HS-5 (cell line): ENCODE measurements at places on chromosomes 5 and 9.
A peak's percentile ranks its signal among the peaks of the same experiment; 100 is the strongest.

- DNase-seq: no peak
Observed at GRCh38 chr5:73950441-73950873, 324.5 kb downstream of the ARHGEF28 start.

DNA sequence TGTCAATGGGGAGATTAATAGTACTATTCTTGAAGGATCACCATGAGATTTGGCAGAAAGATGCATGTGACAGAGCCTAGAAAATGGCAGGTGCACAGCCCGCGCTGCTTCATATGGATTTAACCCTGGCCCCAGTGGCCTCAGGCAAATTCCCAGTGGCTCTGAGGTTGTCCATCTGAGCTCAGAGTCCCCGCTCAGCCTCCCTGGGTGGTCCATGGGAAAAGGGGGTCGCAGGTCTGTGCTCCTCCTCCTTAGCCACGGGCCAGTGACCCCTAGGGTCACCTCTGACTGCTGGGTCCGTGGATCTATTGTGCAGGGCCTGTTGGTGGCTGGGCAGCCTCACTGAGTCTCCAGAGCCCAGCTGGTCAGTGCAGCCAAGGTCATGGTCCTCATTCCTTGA is 93.3 kb upstream of the BOD1 start:
- no peak for DNase-seq

- DNase-seq: no peak
Observed at GRCh38 chr5:39262981-39263380, 43.6 kb upstream of the FYB1 start.

GRCh38 chr5:124263680-124264491 is 482.6 kb downstream of the ZNF608 start:
- no peak for DNase-seq

- DNase-seq: peak; percentile 100
Observed at GRCh38 chr5:36657563-36657995, 51.2 kb downstream of the SLC1A3 start.

- DNase-seq: no peak
Observed at GRCh38 chr9:109518621-109519335, 20.7 kb upstream of the PTPN3 start.

DNA sequence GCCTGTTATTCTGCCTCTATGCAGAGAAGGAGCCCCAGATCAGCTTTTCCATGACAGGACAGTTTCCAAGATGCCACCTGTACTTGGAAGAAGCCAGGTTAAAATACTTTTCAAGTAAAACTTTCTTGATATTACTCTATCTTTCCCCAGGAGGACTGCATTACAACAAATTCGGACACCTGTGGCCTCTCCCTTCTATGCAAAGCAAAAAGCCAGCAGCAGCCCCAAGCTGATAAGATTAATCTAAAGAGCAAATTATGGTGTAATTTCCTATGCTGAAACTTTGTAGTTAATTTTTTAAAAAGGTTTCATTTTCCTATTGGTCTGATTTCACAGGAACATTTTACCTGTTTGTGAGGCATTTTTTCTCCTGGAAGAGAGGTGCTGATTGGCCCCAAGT is 301 bp upstream of the IL4 start:
- DNase-seq: no peak

DNA sequence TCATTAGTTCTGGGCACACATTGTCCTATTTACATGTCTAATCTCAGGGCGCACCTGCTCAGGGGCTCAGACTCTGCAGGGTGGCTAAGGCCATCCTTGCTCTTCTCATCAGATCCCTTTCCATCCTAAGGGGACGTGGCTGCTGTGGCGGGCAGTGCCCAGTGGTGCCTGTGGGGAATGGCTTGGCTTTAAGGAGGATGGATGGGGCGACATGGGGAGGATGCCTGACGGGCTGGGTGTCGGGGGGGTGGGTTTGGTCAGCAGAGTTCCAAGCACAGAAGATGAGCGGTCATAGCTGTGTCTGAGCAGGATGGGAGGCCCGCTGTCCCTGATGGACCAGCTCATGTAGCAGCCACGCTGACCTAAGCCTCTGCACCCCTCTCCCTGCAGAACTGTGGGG is 40.9 kb upstream of the SUSD3 start:
- DNase-seq: no peak

- DNase-seq: no peak
Observed at GRCh38 chr9:123345567-123345955, 10.4 kb upstream of the CRB2 start.

DNA sequence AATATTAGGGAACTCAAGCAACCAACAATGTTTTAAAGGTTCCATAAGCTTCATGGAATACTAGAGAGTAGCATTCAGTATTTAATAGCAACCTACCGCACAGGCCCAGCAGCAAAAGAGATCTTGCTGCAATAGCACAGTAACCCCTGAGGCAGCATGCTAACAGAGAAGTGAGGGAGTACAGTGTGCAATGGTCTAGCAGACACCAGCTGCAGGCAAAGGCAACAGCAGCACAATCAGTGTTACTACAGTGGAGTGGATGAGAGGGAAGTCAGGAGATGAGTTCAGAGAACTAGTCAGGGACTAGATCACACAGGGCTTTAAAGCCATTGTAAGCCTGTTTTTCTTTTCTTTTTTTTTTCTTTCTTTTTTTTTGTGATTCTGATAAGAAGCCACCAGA is 2.8 kb downstream of the TICAM2 start:
- no peak for DNase-seq

GRCh38 chr9:70367305-70367930 is 47.0 kb downstream of the KLF9 start:
- no peak for DNase-seq

GRCh38 chr9:99373912-99374311 is 151.8 kb downstream of the SEC61B start:
- DNase-seq: no peak

- no peak for DNase-seq
Observed at GRCh38 chr5:177502886-177503285, 5.5 kb upstream of the PDLIM7 start.

DNA sequence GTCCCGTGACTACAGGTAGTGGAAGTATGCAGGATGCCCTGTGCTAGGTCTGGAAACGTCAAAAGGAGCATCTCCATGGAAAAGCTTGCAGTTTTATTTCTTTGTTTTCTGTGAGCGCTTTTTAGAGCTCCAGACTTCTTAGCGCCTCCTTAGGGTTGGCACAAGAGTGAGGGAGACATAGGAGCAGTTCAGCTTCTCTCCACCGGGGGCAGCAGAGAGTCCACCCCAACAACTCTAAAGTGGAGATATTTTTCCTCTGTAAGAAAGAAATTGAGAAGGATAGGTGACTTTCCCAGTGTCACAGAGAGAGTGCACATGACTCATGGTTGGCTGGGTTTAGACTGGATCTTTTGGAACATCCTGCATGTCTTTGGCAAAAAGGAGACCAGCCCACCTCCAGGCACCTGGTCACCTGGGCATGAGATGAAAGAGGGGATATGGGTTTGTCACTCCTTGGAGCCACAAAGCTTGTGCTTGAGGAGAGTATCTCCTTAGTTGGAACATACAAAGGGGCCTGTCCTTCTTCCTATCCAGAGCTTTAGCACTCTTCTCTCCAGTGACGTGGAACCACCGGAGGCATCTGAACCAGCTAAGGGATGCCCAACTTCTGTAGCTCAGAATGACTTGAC is 637.7 kb downstream of the SEMA5A start:
- DNase-seq: peak; percentile 8

DNA sequence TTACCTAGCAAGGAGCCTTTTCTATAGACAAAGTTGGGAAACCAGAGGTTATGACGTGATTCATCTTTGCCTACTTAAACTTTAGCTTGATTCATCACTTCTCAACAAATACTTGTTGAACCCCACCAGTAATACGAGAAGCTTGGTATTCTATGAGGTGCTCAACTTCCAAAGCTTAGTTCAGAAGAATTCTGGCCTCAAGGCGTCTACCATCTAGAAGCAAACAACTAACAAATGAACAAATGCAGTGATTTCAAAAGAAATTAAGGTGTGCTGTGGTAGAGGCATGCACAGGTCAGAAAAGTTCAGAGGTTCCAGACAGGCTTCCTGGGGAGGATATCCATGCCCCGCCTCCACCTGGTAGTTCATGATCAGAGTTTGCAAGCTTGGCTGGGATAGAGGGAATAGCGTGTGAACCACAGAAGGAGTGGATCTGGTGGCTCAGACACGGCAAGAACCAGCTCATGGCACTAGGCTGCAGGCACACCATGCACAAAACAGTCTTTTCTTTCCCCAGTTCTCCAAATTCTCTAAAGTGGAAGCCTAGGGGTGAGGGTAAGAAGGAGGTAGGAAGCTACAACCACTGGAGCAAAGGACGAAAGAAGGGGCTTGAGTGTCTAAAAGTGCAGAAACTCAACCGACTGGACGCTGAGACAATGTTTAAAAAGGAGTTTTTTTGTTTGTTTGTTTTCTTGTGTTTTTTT is 473.0 kb downstream of the RAB3C start:
- DNase-seq: no peak

GRCh38 chr9:132935026-132935425 is 9.4 kb downstream of the TSC1 start:
- DNase-seq: no peak

DNA sequence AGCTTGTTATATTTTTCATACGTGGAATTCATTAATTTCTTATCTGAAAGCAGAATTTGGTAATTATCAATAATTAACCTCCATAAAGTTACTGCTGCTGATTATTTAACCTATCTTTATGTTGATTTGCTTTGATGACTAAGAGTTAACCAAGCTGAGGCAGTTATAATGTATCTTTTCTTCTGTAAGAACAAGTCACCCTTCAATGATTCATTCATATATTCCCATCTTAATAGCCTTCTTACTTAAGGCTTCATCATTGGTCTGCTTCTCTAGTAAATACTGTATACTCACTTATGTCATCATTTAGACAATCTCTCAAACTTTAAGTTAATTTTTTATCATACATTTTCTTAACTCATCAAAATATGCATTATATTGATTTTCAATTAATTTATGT is 592.2 kb downstream of the ANXA1 start:
- DNase-seq: no peak

DNA sequence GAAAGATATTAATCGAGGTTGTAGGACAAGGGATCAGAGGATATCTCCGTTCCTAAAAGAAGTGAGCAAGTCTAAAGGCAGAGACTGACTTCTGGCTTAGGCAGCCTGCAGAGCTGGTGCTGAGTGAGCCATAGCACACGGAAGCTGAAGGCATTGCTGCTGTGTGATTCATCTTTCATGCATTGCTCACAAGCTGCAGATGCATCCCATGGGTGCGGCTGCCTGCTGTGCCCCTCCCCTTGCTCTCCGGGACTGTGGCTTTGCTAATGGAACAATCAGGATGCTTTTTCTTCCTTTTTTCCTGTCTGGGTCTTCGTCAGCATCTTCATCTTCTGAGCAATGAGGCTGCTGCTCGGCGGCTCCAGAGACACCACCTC is 341.4 kb downstream of the DIRAS2 start:
- peak; percentile 81 for DNase-seq

- DNase-seq: no peak
Observed at GRCh38 chr5:96344678-96345577, 88.1 kb downstream of the PCSK1 start.

DNA sequence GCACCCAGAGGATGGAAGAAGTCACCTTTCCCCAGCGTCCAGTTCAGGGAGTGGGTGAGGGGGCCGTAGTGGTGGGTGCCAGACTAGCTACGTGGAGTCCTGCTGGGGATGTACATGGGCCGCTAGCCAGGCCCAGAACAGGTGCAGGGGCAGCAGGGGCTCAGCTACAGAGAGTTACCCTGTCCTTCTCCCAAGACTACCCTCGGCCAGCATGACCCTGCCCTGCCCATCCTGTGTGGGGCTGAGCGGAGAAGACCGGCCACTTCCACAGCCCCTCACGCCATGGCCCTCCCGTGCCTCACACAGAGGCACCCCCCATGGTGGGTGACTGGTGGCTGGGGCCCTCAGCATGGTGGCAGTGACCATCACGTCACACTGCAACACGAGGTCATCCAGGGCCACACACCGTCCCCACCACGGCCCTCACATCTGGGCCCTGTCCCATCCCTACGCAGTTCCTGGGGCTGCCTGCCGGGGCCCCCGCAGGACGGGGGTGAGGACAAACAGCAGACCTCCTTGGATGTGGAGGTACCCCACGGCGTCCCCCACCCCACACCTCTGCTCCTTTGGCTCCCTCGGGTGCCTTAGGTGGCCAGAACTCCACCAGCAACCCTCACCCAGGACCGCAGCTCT is 977 bp upstream of the DPP7 start:
- DNase-seq: no peak

DNA sequence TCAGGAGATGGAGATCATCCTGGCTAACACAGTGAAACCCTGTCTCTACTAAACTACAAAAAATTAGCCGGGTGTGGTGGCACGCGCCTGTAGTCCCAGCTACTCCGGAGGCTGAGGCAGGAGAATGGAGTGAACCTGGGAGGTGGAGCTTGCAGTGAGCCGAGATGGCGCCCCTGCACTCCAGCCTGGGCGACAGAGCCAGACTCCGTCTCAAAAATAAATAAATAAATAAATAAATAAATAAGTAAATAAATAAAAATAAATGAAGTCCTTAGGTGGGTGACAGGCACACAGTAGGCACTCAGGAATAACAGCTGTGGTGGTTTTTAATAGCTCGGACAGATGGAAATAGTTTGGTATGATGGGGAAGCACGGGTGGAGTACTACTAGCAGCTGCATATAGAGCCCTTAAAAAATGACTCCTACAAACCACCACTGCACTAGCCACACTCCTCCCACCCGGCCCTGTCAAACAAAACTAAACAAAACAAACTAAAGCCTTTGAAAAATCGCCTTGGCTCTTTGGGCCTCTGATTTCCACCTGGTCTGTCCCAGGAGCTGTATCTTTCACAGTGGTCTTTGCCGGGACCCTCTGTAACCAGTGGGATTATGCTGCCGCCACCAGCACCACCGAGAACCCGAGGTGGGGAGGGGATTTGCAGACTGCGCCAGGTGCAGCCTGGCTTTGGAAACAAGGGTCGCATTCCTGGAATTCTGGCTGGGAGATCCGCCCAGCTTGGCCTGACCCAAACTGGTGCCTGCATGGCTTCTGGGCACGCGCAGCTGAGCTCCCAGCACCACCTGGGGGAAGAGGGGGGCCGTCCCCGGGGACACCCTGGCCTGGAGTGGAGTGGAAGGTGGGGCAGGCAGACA is 5.1 kb upstream of the WDR5 start:
- DNase-seq: no peak

DNA sequence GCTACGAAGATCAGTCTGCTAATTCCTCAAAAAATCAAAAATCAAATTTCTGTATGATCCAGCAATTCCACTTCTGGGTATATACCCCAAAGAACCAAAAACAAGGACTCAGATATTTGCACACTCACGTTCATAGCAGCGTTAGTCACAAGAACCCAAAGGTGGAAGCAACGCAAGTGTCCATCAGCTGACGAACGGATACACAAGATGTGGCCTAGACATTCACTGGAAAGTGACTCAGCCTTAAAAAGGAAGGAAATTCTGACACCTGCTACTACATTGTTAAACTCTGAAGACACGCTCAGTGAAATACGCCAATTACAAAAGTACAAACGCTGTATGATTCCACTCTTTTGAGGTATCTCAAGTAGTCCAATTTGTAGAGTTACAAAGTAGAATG is 93.3 kb downstream of the OTULIN start:
- no peak for DNase-seq

DNA sequence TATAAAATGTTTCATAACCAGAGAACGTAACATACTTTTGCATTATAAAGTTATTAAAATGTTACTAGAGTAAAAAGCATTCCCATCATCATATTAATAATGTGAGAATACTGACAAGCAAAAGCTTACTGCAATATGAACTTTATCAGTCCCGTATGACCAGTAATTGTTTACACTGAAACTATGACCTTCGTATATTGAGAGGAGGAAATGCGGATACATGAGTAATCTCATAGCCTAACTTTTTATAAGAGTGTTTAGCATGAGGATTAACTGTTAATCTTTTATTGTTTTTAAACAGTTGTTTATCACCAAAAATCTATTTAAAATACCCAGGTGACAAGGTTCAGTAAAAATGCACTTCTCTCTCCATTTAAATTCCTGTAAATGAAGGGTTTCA is 272.4 kb downstream of the SLF1 start:
- DNase-seq: no peak
